ENCODE measurements at places on chromosomes 12 and 14.

- DNase-seq = no peak
Measured at GRCh38 chr14:35779368-35779767, 29.7 kb downstream of the RALGAPA1 start.

DNA sequence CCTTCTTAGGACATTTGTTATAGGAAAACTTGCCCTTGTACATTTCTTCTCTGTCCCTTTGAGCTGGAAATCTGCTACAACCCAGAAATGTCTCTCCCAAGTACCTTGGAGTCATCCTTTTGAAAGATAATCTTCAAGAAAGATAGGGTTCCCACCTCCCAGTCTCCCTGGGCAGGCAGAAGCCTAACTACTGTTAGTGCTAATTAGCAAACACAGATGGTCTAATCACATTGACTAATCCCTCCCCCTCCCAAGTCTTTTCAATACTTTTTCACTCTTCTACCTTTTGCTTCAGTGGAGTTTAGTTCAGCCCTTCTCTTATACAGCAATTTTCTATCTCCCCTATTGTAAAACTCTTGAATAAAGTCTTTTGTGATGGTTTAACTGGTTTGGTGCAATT, 129.8 kb upstream of the PPFIA2 start:
- DNase-seq = no peak

DNA sequence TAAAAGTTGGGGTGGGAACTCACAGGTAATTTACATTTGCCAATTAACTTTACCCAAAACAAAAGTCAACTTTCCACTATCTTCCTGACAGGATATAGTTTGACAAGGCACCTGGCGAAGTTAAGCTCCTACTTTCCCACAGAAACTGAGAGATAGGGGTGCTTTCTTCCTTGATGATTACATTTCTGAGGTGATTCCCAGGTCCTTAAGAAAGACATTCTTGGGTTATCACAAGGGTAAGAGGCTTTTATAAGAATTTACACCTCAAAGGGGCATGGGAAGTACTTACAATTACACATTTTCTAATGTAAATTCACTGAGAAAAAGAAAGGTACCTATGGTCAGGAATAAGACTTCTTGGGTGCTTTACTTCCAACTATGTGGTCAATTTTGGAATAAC, 660.9 kb upstream of the MGAT4C start:
- no peak for DNase-seq

- no peak for DNase-seq
Measured at GRCh38 chr12:116299064-116299463, 21.6 kb upstream of the MED13L start.

- no peak for DNase-seq
Measured at GRCh38 chr12:55925371-55925770, 2.3 kb downstream of the PYM1 start.

DNA sequence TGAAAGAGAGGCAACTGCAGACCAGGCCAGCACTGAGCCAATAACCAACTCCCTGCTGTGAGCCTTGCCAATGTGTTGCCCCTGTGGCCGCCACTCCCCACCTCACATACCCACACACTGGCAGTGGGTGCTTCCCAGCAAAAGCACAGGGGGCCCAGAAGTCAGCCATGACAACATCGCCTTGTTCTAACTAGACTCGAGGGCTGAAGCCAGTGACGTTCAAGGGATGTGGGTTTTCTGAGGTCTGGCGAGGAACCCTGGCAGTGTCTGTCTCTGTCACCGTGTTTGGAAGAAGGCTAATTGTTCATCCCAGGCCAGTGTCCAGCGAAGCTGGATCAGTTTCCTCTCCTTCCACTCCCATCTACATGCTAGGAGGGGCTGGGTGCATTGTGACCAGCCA, 311.8 kb upstream of the AMIGO2 start:
- DNase-seq = no peak

DNA sequence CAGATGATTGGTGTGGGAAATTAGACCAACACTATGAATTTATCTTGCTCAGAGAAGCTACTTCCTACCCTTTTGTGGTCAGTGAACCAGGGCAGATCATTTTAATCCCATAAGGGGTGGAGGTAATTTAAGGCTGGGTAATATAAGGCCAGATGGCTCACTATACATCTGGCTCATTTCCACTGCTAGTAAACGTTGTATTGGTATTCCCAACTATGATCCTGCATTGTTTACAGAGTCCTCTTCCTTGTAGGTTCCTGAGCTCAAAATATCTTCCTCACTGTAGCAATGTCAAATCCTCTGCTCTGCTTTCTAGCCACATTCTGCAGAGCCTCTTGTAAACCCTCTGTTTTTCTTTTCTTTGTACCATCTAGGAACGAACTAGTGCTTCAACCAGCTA, 93.0 kb upstream of the MGAT4C start:
- DNase-seq = no peak

DNA sequence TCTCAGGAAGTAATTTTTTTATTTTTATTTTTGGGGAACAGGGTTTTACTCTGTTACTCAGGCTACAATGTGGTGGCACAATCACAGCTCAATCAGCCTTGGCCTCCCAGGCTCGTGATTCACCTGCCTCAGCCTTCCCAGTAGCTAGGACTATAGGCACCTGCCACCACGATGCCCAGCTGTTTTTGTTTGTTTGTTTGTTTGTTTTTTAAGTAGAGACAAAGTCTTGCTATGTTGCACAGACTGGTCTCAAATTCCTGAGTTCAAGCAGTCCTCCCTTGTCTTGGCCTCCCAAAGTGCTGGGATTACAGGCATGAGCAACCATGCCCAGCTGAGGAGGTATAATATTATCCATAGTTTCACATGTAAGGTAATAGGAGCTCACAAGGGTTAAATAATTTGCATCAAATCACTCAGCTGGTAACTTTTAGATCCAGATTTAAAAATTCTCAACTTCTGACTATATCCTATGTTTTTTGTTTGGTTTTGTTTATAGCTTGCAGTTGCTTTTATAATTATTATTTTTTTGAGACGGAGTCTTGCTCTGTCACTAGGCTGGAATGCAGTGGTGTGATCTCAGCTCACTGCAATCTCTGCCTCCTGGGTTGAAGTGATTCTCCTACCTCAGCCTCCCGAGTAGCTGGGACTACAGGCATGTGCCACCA, 629.3 kb downstream of the DIO2 start:
- no peak for DNase-seq

GRCh38 chr14:56221382-56222128, 103.3 kb downstream of the PELI2 start:
- no peak for DNase-seq

DNA sequence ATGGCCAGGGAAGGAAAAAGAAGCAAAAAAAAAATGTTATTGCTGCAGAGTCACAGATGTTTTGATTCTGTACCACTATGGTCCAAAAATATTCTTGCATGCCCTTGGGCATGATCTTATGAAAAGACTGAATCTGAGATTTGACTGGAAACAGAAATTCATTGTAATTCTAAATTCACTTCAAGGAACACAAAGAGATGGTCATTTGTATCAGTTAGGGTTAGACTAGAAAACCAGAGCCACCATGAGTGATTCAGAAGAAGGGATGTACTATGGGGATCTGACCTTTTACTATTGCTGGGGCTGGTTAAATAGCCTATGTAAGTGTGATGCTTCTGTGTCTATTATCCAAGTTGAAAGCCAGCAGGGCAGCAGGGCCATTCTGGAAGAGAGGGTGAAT, 5.2 kb downstream of the TMTC1 start:
- DNase-seq = no peak

- DNase-seq = no peak
Measured at GRCh38 chr14:75430526-75430925, 2.7 kb downstream of the JDP2 start.

DNA sequence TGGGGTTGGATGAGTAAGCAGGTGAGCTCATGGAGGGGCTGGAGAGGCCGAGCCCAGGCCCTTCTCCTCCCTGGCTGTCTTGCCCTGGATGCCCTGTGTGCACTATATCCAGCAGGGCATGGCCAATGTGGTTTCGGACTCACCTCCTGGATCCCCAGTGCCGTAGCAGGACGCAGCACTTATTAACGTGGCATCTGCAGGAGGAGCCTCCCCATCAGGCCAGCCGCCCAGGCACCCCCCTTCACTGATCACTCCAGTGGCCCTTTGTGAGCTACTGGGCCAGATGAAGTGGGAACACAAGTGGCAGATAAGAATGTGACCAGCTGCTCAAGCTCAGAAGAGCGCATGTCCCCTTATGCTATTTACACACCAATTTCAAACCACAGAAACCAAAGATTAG, 43.1 kb upstream of the DICER1 start:
- DNase-seq = no peak

- DNase-seq = no peak
Measured at GRCh38 chr12:14879222-14879933, 6.3 kb downstream of the MGP start.

DNA sequence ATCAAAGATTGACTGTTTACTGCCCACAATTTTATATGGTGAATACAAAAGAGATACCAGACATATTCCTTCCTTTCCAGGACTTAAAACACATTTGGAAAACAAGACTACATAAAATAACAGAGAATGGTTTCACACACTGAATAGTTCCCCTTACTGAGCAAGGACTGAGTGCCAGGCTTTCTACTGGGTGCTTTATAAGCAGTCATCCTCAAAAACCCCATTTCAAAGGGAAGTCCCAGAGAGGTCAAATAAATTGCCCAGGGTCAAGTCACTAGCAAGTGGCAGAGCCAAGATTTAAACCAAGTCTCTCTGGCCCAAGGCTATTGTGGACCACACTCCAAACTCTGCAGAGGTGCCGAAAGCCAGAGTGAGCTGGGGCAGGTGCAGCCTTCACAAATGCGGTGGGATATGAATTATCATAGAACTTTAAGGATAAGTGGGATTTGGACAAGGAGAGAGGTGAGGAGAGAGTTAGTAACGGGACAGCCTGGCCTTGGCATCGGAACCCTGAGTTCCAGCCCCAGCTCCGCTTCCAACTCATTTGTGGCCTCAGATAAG, 9.1 kb upstream of the RPAP3 start:
- DNase-seq = no peak

GRCh38 chr12:67319936-67320335, 50.8 kb downstream of the CAND1 start:
- no peak for DNase-seq

- no peak for DNase-seq
Measured at GRCh38 chr12:27946421-27946820, 26.1 kb downstream of the PTHLH start.

DNA sequence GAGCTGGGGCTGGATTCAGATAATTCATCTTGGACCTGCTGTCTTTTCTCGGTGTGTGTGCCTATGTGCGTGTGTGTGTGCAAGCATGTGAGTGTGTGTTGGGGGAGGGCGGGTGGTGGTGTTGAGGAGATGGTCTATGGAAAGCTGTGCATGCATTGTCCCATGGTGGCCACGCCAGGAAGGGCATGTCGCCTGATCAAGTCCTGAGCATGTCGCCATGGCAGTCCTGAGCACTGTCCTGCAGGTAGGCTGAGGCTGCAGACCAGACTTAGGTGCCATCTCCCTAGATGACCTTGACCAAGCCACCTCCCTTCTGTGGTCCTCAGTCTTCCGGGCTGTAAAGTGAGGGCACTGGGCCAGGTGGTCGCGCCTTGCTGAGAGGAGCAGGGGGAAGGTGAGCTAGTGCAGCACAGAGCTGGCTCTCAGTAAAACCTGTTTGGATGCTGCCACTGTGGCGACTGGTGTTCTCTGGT, 81.4 kb downstream of the PAPOLA start:
- no peak for DNase-seq

DNA sequence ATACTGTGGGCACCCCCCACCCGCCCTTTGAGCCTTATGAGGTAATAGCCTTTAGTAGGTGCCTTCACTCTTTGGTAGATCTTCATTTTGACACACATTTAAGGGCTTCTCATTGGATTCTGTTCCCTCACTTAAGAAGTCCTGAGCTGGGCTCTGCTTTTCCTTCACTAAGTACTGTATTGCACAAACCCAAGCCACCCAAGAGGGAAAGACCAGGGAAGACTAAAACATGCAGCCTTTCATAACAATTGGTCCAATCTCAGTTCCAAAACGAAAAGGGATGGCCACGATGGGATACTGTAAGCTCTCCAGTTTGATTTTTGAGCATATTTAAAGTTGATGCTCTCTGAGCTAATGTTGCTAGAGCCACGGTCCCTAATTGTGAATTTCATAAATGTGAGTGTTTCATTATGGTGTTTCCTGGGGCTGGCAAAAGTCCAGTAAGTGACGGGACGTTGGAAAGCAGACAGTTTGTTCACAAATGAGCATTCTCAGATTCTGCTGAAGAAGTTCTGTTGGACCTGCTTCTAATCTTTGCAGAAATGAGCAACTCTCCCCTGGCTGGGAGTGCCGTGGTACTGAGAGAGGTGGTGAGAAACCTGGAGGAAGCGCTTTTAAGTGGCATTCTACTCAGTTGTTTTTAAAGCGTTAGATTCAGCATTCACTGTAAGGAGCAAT, 9.4 kb downstream of the SSPN start:
- DNase-seq = no peak

- DNase-seq = no peak
Measured at GRCh38 chr14:100567877-100568163, 19.4 kb downstream of the BEGAIN start.

GRCh38 chr12:42421844-42422779, 96.1 kb downstream of the PPHLN1 start:
- DNase-seq = no peak

GRCh38 chr14:79596551-79596950, 614.8 kb downstream of the DIO2 start:
- peak; percentile 46 for DNase-seq

- no peak for DNase-seq
Measured at GRCh38 chr14:33184587-33184986, 245.9 kb downstream of the NPAS3 start.

DNA sequence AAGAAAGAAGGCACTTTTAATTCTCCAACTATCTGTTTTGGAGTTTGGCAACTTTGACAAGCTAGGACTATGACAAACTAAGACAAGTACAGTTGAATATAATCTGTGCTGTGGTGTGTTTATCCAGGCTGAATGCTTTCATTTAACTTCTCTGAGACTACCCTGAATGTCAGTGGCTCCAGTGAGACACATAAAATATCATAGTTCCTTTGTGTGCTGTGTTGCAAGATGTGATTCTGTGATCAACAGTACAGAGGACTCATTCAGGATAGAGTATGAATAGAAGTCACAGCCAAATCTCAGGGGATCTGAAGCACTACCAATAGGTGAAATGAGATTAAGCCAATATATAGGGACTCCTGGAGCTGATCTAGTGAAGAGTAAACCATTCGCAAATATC, 876.9 kb upstream of the FBXO33 start:
- DNase-seq = no peak

- no peak for DNase-seq
Measured at GRCh38 chr12:93483151-93483807, 16.0 kb downstream of the MRPL42 start.

- DNase-seq = no peak
Measured at GRCh38 chr12:102873077-102873476, 44.0 kb downstream of the PAH start.

DNA sequence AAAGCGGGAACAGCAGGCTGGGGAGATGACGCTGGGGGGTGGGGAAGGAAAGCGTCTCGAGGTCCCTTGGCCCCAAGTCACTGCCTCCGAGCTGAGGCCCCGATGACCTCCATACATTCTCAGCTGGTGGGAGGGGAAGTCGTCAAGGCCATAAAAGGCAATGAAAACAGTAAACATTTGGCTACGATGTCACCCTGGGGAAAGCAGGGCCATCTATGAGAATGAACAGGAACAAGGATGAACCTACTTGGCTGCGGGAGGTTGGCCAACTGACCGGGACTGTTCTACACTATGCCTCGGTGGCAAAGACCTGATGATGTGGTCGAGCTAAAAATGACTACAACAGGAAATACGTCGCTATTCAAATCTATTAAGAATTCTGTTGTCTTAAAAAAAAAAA, 19.5 kb downstream of the PRKAB1 start:
- no peak for DNase-seq

All from LoVo (cell line).